ENCODE measurements at places on chromosomes 16 and 17.
A peak's percentile ranks its signal among the peaks of the same experiment; 100 is the strongest.

- peak; percentile 71 for DNase-seq
Observed at GRCh38 chr16:19808061-19808641, 76.5 kb downstream of the GPRC5B start.

DNA sequence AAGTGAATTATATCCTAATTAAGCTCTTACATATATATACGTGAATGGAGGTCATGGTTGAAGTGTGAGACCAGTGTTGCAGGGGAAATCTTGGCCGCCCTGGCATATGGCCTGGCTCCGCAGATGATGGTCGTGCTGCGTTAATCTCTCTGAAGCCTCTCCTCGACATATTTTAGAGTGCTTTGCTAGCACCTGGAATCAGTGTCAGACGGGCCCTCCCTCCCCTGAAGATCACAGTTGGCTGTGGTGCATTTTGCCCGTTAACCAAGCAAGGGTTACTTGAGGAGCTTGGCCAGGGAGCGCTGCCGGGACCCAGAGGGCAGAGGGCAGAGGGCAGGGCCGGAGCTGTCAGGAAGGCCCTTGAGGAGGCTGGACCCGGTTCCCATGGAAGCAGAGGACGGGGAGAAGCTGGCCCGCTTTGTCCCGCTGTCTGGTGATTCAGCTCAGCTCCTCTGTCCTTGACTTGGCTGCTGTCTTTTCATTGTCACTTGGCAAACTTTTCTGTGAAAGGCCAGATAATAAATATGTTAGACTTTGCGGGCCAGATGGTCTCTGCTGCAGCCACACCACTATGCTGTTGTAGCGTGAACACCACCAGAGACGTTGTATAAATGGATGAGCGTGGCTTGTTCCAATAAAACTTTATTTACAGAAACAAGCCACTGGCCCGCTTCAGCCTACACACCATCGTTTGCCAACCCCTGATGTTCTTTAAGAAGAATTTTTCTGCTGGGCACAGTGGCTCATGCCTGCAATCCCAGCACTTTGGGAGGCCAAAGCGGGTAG is 32.3 kb downstream of the CIBAR2 start:
- no peak for DNase-seq

- no peak for DNase-seq
Observed at GRCh38 chr16:710500-711075, 4.3 kb upstream of the METRN start.

GRCh38 chr16:55568207-55568606 is 1.7 kb downstream of the CAPNS2 start:
- DNase-seq: no peak
